ENCODE measurements at places on chromosomes 3 and 15.

- no peak for DNase-seq
Measured at GRCh38 chr3:67377299-67377698, 277.1 kb downstream of the SUCLG2 start.

DNA sequence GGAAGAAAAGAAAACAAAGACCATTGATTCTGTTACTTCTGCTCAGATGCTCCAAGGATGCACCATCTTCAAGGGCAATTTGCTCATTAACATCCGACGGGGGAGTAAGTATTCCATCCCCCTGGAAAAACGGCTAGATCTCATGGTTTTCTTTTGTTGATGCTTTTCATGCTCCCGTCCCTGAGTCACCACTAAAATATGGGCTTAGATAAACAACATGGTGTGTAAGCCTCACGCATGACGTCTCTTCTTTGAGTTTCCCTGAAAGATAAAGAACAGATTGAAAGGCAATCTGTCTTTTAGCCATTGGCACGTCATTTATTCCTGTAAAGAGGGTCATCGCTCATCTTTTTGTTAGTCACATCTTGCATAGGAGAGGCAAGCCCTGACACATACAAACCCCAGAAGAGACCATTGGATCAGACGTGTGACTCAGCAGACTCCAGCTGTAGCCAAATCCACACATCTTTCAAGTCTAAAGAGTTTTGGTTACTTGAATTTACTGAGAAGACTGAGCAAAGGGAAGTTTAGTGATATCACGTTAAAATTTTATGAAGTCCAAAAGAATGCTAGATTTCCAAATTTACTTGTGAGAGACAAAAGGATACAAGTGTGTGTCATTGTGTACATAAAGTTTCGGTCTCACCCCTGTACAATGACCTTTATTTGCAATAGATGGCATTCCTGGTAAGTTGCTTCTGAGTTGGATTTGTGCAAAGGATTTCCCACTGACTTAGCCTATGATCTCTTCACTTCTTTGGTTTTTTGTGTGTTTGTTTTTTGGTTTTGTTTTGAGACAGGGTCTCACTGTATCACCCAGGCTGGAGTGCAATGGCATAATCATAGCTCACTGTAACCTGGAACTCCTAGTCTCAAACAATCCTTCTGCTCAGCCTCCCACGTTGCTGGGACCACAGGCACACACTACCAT is 110.5 kb downstream of the PGPEP1L start:
- no peak for DNase-seq

- DNase-seq, result no peak
Measured at GRCh38 chr15:80710635-80711554, 15.8 kb downstream of the ABHD17C start.

DNA sequence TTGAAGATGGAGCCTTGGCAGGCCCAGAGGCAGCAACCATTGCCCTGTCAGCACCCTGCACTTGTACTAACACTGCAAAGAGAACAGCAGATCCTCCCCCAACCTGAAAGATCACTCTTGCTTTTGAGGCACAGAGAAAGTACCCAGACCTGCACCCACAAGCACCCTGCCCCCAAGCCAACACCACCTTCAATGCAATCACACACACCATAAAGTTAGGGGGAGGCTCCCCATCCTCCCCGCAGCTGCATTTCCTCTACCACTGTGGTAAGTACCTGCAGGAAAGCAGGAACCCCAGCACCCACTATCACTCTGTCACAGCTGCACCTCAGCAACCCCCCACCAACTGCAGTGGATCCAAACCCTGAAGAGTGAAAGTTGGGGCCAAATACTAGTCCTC is 12.0 kb downstream of the OR5K3 start:
- no peak for DNase-seq
